ENCODE measurements at places on chromosomes 13 and 19. TPM values are rescaled to one million over a fixed set of nuclear protein-coding genes. Genes with fewer than 3 reads are reported as not detected.

Gene CACNG7
- not detected for total RNA-seq

Gene CEACAM18
- not detected for total RNA-seq

Gene MATK
- total RNA-seq = not detected

Gene SERP2
- total RNA-seq = not detected

Gene RFXAP
- total RNA-seq = 34.1 TPM

Gene CFAP97D2
- not detected for total RNA-seq

Gene GJA3
- total RNA-seq = not detected

DNA sequence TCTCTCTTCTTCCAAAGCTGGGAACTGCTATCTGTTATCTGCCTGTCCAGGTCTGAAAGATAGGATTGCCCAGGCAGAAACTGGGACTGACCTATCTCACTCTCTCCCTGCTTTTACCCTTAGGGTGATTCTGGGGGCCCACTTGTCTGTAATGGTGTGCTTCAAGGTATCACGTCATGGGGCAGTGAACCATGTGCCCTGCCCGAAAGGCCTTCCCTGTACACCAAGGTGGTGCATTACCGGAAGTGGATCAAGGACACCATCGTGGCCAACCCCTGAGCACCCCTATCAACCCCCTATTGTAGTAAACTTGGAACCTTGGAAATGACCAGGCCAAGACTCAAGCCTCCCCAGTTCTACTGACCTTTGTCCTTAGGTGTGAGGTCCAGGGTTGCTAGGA is 5.1 kb downstream of the KLK3 start:
- no peak for DNase-seq

DNA sequence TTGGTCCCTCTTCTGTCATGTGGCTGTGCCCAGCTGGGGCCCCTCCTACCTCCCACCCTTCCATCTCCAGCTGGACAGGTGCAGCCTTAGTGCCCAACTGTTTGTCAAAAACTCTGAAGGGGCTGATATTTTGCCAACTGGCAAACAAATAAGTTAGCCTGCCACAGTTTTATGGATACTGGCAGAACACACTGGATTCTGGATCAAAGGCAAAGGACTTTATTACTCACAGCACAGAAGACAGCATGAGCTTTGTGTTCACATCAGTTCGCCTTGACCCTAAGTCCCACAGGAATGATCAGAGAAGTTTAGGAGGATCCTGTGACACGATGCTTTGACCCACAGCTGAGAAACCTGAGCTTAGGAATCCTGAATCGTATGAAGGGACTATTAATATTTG is 16.4 kb downstream of the KLK2 start:
- no peak for DNase-seq

DNA sequence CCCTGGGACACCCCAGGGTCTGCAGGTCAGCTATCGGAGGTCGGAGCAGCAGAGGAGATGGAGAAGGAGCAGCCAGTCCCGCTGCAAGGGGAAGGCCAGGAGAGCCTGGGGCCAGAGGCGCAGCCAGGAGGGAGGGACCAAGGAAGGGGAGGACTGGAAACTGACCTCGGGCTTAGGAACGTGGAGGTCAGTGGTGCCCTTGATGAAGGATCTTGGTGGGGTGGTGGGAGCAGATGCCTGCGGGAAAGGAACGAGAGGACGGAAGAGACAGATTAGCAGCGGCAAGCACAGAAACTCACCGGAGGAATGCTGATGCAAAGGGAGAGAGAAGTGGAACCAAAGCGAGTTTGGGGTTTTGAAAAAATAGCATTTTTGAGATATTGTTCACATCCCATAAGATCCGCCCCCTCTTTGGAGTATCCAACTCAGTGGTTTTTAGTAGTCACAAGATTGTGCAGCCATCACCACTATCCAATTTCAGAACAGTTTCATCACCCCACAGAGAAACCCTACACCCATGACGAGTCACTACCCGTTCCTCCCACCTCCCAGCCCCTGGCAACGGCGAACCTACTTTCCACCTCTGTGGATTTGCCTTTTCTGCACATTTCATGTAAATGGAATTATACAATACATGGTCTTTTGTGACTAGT is 22.1 kb downstream of the PLEKHF1 start:
- DNase-seq = no peak

GRCh38 chr13:44648392-44649103 is 72.4 kb upstream of the TSC22D1 start:
- no peak for DNase-seq

- peak; percentile 1 for DNase-seq
These were observed 231.5 kb upstream of the KLHL1 start for GRCh38 chr13:70339738-70340137.

DNA sequence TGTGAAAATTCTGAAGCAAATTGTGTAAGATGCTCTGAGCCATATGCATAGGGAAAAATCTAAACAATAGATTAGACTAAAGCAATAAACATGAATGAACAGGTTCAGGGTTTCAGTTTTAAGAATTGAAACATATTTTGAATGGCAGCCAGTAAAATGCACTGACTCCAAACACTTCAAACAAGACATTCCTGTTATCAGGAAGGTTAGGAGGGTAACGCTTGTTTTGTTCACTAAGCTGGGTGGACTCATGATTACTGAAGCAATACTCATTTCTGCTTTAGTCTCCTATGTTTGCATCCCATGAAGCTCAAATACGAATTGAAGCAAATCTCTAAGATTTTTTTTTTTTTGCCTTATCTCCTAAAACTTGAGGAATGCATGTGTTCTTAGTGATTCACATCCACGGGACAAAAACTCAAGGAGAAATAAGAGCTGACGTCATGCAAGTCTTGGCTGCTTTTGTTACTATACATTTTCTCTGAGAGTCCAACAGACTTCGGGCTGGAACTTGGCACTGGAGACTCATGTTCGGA is 29.1 kb upstream of the IGFL4 start:
- no peak for DNase-seq

DNA sequence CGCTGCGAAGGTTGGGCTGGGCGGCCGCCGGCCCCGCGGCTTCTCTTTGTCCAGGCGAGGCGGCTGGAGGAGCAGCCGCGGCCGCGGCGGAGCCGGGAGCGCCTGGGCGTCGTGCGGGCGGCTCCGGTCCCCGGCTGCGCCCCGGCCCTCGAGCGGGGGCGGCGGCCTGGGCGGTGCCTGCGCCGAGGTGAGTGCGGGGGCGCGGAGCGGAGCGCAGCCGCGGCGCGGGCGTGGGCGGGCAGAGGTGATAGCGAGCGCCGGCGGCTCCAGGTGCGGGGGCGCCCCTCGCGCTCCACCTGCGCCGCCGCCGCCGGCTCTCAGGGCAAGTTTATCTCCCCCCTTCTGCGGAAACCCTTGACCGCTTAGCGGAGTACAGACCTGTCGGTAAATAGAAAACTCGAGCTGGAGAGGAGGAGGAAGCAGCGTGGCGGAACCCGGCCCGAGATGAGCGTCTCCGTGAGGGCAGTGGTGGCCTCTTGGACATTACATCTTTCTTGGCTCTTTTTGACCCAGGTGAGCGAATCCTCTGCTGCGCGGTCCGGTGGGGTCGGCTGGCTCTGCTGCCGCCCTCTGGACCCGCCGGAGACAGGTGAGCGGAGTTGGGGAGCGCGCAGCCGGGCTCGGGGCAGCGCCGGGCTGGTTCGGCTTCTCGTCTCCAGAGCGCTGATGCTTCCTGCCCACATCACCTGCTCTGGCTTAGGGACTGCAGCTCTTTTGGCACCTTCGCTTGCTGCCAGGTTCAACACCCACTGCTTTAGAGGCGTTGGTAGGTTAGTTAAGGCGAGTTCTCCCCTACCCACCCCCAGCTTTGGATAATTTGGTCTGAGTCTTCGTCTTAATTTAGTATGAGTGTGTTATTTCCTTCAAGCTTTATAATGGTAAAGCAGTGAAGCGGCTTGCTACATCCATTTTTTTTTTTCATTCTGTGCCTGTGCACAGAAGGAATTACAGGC is at the start of gene MTUS2:
Gene MTUS2, plus strand, starts transcription at position 241 of the 953 bp plus-strand sequence.
- no peak for DNase-seq

- no peak for DNase-seq
These were observed 1.9 kb downstream of the ATP4B start for GRCh38 chr13:113656003-113656588.

- peak; percentile 69 for DNase-seq
These were observed 25.7 kb downstream of the CHAMP1 start for GRCh38 chr13:114339857-114340534.

GRCh38 chr19:50510700-50511068 is 307 bp downstream of the JOSD2 start:
- no peak for DNase-seq

- no peak for DNase-seq
These were observed 2.8 kb downstream of the GRK1 start for GRCh38 chr13:113669755-113670341.

DNA sequence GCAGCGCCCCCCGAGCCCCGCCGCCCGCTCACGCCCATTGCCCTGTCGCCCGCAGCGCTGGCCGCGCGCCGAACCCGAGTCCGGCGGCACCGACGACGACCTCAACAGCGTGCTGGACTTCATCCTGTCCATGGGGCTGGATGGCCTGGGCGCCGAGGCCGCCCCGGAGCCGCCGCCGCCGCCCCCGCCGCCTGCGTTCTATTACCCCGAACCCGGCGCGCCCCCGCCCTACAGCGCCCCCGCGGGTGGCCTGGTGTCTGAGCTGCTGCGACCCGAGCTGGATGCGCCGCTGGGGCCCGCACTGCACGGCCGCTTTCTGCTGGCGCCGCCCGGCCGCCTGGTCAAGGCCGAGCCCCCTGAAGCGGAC is 518 bp downstream of the KLF2 start:
- peak; percentile 63 for DNase-seq

GRCh38 chr13:25420161-25420560 is 48.4 kb downstream of the ATP8A2 start:
- no peak for DNase-seq

- no peak for DNase-seq
These were observed 933 bp downstream of the ARHGEF7 start for GRCh38 chr13:111115965-111116521.

GRCh38 chr13:73608711-73609485 is 525.3 kb downstream of the KLF12 start:
- no peak for DNase-seq

DNA sequence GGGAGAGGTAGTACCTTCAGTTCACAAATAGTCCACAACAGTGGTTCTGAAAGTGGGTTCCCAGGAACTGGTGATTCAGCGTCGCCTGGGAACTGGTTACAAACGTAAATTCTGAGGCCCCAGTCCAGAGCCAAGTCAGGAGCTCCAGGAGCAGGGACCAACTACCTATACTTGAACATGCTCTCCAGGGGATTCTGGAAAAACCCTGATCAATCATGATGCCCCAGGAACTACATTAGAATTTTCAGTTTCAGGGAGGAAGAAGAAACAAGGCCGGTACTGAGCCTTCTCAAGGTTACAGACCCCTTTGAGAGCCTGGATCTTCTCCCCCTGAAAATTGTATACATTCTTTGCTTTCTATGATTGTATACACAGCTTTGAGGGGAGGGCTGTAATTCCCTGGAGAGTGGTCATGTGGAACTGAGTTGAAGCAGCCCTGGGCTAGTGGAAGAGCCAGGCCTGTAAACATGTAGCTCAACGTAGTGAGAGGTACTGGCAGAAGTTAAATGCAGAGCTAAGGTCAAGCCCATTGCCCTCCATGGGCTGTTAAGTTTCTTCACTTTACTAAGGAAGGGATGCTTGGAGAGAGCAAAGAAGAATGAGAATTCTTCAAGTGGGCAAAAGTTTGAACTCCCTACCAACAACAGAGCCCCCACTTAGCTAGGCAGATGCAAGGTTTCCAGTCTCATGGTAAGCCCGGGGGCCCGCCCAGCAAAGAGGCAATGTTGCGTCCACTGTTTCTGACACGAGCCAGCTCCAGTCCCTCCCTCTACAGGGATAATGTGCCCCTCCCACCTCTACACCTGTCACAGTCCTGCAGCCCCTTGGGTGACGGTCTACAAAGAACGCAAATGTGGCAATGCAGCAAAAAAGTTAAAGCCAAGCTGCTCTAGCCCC is 17.0 kb downstream of the DOCK9 start:
- DNase-seq = no peak

DNA sequence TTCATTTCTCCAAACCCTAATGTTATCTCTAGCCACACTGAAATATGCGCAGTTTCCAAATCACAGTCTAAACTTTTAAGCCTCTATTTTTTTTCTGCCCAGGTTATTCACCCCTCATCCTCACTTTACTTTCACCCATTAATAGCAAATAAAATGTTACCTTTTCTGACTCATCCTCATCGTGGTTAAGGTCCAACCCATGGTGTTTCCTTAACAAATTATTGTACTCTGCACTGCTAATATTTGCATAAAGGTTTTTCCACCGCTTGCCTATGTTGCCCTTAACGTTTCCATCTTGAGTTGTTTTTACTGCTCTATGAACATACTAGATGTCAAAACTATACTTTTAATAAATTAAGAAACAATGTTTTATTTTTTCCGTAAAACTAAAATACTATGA is 780.9 kb upstream of the KLHL1 start:
- DNase-seq = no peak

GRCh38 chr13:105334211-105334610 is 1201.3 kb downstream of the EFNB2 start:
- no peak for DNase-seq

- DNase-seq = no peak
These were observed 329.8 kb upstream of the MIR17HG start for GRCh38 chr13:91017669-91018053.

- DNase-seq = no peak
These were observed 26.9 kb downstream of the PCCA start for GRCh38 chr13:100115693-100116254.

GRCh38 chr19:28471731-28472510 is 741.0 kb downstream of the UQCRFS1 start:
- no peak for DNase-seq

GRCh38 chr19:58387338-58388174 is 487 bp downstream of the RPS5 start:
- peak; percentile 30 for DNase-seq

GRCh38 chr13:60286707-60287106 is 110.3 kb upstream of the TDRD3 start:
- DNase-seq = no peak

GRCh38 chr13:99717959-99718674 is 216.8 kb downstream of the TM9SF2 start:
- DNase-seq = no peak

DNA sequence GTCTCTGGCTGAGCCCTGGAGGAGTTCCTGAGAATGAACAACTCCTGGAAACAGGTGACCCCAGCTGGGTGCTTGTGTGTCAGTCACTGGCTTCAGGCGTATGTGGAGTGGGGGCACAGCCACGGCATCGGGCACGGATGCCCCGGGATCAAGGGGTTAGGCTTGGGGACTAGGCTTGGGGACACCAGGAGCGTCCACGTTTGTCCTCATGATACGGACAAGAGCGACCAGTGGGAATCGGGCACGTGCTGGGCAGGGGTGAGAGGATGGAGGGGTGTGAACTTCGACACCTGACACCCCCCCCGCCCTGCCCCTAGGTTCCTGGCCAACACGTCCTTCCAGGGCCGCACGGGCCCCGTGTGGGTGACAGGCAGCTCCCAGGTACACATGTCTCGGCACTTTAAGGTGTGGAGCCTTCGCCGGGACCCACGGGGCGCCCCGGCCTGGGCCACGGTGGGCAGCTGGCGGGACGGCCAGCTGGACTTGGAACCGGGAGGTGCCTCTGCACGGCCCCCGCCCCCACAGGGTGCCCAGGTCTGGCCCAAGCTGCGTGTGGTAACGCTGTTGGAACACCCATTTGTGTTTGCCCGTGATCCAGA is 4.1 kb downstream of the GRIN3B start:
- DNase-seq = no peak

Data from OCI-LY7 (cell line).